ENCODE measurements at places on chromosomes 2 and 18.

DNA sequence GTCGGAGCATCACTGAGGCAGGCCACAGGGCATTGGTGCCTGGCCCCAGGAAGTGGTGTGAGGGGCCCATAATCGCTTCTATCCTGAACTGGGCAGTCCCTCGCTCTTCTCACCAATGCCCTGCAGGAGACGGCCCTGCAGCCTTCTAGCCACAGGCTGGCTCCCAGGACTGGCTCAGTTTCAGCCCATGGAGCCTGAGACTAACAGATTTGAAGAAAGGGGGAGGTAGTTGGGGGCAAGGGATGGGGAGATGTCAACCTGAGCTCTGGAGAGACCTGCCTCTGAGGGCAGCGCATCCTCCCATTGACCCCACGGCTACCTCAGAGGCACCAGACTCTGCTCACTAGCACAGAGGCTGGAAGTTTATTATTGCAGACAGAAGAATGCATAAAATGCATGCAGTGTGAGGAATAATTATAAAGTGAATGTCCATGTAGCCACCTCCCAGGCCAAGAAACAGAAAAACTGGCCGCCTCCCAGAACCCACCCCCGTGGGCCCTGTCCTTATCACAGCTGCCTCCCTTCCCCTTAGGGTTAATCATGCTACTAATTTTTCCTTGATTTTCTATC lies 1.4 kb downstream of the TOGARAM2 start:
- no peak for DNase-seq

DNA sequence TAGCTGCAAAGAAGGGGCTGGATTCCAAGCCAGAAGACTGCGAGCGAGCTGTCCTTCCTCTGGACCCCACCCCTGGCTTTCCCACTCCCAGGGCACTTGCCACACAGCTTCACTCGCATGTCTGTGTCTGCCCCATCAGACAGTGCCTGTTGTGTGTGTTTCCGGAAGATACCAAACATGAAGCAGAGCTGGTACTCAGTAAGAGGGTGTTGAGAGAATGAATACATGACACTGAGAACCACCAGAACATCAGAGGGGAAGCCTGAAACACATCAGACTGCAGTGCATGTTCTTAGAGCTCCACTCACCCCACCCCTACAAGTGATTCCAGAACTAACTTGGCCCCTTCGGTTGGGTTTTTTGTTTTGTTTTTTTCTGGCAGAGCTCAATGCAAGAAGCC lies 181.5 kb downstream of the TTC32 start:
- DNase-seq, result no peak

- no peak for DNase-seq
These were observed 154.2 kb upstream of the ID2 start for GRCh38 chr2:8527676-8528075.

DNA sequence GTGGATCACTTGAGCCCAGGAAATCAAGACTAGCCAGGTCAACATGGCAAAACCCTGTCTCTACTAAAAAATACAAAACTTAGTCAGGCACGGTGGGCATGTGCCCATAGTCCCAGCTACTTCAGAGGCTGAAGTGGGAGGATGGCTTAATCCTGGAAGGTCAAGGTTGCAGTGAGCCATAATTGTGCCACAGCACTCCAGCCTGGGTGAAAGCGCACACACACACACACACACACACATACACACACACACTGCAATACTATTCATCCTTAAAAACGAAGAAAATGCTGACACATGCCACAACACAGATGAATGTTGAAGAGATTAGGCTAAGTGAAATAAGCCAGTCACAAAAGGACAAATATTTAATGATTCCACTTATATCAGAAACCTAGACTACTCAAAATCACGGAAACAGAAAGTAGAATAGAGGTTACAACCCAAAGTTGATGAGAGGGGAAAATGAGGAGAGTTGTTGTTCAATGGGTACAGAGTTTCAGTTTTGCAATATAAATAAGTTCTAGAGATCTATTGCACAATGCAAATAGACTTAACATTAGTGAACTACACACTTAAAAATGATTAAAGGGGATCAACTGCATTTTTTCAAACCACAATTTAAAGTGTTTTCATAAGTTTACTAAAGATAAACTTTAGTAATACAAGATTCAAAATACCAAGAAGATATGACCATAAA lies 114.5 kb downstream of the USP34 start:
- DNase-seq, result no peak

GRCh38 chr2:2174956-2175355 lies 156.1 kb downstream of the MYT1L start:
- DNase-seq, result no peak

- no peak for DNase-seq
These were observed 385.8 kb downstream of the TRIB2 start for GRCh38 chr2:13102397-13103063.

DNA sequence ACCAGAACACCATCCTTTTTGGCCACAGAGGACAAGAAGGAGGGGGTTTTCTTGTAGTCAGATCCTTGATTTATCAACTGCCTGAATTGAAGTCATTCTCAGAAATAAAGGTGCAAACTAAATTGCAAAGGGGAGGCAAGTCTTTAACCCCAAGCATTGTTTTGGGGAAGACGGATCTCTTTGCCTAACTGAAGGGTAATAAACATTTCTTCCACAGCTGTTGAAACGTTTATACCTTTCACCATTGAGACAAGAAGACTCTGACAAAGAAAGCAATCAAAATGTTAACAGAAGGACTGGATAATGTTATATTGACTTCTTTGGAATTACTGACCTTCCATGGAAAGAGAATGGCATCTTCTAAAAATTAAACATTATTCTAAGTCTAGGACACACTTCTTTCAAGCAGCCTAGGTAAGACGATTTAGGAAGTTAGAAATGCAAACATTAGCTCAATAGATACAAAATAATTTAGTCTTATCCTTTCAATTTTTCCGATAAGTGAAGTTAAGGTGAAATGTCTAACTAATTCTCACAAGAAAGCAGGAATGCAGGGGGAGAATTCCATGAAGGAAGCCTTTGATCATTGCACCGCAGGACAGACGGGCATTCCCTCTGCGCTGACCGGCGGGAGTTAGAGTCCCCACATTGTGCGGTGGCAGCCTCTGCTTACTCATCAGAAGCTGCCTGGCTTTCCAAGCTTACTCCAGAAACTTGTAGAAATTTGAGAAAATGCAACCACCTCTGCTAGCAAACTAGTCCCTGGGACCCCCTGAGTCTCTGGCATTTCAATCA lies 69.4 kb upstream of the COPS8 start:
- DNase-seq, result no peak

DNA sequence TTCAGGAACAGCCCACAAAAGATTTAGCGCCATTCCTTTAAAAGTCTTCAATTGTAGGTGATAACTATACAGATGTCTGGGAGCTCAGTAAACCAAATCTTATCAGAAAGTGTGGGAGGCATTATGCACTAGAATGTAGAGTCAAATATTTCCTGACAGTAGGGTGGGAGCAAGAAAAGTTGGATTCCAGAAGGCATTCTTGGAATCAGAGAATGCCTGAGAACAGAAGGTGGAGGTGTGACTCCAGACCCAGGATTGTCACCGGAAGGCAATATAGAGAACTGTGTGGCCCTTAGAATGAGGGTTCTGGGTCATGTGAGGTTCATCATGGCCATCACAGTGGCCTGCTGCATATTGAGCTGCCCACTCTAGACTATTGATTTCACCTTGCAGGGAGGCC lies 90.0 kb downstream of the SETBP1 start:
- DNase-seq, result no peak
